ENCODE measurements at places on chromosomes 12 and 14. TPM values are rescaled to one million over a fixed set of nuclear protein-coding genes. Genes with fewer than 3 reads are reported as not detected.
A peak's percentile ranks its signal among the peaks of the same experiment; 100 is the strongest.

GRCh38 chr12:123391546-123392343 is 7.8 kb downstream of the KMT5A start:
- H3K27me3 ChIP-seq: no peaks in the 10 kb centered on the region
- peaks cover 72% of the 10 kb centered on the region for H3K36me3 ChIP-seq
- peak overlapping the region; percentile 65 for H3K4me3 ChIP-seq
- peaks cover 46% of the 10 kb centered on the region for H3K4me1 ChIP-seq
- H3K27ac ChIP-seq: peak overlapping the region; percentile 70
- no peak for DNase-seq

DNA sequence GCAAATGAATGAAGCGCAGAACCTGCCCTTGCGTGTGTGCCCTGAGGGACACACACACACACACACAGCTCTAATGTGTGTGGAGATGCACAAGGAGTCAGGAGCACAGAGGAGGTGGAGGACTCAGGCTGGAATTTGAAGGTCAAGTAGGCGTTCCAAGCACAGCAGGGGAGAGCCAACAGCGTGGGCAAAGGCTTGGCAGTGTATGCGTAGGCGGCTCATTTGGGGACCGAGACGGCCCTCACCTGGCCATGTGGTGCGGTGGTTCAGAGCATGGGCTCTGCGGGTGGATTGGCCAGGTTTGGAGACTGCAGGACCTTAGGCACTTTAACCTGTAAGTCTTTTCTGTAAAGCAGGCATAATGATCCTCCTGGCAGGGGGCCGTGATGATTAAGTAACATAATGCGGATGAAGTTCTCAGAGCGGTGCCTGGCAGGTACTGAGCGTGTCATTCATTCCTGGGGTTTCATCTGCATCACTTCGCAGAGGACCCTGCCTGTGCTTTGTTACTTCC is 69.5 kb upstream of the SLC24A4 start:
- no peaks in the 10 kb centered on the region for H3K36me3 ChIP-seq
- peaks cover 54% of the 10 kb centered on the region for H3K27me3 ChIP-seq
- DNase-seq: no peak
- H3K27ac ChIP-seq: no peak overlapping the region
- no peak overlapping the region for H3K4me3 ChIP-seq
- peaks cover 8% of the 10 kb centered on the region for H3K4me1 ChIP-seq

DNA sequence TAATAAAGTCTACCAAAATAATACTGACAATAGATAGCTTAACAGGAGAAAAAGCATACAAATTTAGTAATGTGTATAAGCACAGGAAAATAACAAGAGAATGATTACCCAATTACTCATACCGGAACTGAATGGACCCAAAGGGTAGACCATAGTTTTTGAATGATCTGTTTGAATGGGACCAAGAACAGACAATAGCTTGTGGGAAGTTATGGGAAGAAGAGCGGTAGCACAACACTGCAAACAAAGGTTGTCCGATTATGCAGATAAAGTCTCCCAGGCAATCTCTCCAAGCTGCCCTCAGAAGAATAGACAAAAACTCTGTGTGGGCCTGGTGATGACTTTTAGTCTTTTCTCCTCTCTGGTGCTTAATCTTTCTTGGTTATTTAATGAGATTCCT is 96.6 kb upstream of the NEDD1 start:
- no peaks in the 10 kb centered on the region for H3K36me3 ChIP-seq
- no peak for DNase-seq
- peaks cover 2% of the 10 kb centered on the region for H3K27me3 ChIP-seq

The ANKS1B gene
- 1.3 TPM for total RNA-seq

The OLR1 gene
- not detected for total RNA-seq
